ENCODE measurements at places on chromosomes 7 and 10.

GRCh38 chr7:159026271-159027055 is 118.2 kb downstream of the VIPR2 start:
- DNase-seq: no peak

DNA sequence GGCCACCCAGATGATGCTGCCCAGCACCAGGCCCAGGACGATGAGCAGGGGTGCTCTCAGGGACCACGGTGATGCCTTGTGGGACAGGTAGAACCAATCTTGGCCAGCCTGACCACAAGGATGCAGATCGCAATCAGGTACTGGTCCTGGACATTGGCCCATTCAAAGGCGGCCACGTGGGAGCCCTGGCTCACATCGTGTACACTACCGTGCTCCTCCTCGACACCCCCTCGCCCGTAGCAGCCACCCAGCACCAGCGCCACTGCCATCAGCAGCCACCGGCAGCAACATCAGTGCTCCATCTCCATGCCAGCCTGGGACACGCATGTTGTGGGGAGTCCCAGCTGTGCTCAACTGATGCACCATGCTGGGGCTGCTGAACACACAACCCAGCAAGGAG is 39.0 kb downstream of the AGAP6 start:
- no peak for DNase-seq

- DNase-seq: no peak
Observed at GRCh38 chr10:1451362-1451888, 285.9 kb downstream of the ADARB2 start.

GRCh38 chr10:128268015-128268722 is 141.9 kb upstream of the MKI67 start:
- DNase-seq: no peak

DNA sequence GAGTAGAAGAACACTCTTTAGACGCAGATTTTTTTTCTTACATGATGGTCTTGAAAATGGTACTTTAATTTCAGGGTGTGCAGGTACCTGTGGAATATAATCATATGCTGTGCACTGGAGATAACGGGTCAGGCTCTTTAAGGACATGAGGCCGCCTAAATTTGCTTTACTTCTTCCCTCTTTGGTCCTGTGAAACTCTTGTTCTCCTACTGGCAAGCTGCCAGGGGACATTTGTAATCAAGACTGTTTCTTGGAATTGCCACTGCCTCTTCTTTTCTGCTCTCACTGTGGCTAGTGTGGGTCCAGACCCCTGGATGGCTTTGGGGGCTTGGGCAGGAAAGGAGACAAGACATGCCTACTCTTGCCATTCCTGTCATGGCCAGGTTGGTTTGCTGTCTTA is 146.0 kb downstream of the SND1 start:
- no peak for DNase-seq

GRCh38 chr7:30977896-30978564 is 14.3 kb downstream of the GHRHR start:
- DNase-seq: no peak

GRCh38 chr7:156842740-156843140 is 50.2 kb downstream of the LMBR1 start:
- DNase-seq: no peak

DNA sequence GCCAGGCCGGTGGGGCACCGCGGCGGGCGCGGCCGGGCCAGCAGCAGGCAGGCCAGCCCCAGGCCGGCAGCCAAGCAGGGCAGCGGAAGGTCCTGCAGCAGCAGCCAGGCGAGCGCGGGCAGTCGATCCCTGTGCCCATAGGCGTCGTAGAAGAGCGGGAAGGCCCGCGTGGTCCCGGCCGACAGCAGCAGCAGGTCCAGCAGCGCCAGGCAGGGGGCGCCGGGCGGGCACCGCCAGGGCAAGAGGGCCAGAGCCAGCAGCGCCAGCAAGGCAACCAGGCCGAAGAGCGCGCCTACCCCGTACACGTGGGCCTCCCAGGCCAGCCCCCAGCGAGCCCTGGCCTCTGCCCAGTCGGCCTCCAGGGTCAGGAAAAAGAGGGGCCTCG is 8.4 kb upstream of the RBM28 start:
- DNase-seq: no peak

- DNase-seq: no peak
Observed at GRCh38 chr7:127532151-127532550, 53.2 kb downstream of the GCC1 start.

- no peak for DNase-seq
Observed at GRCh38 chr7:17384400-17384799, 85.9 kb downstream of the AHR start.

DNA sequence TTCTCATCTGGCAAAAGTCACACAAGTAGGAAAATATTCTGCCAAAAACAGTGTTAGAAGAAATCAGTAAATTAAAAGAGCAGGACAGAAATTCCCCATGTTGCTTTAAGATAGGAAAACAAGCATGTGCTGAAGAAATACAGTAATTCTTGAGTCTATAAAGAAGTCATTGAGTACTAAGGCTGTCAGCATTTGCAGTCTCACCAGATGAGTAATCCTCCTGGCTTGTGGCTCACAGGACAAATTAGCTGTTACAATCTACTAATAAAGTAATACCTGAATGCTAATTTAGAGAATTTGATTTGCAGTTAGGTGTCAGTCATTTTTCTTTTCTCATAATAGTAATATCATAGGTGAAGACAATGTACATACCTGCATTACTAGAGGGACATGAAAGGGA is 1158.9 kb upstream of the CELF2 start:
- DNase-seq: peak; percentile 12
